ENCODE measurements at places on chromosomes 5 and 9. TPM values are rescaled to one million over a fixed set of nuclear protein-coding genes. Genes with fewer than 3 reads are reported as not detected.

TAS2R1 gene
- total RNA-seq = not detected

DNA sequence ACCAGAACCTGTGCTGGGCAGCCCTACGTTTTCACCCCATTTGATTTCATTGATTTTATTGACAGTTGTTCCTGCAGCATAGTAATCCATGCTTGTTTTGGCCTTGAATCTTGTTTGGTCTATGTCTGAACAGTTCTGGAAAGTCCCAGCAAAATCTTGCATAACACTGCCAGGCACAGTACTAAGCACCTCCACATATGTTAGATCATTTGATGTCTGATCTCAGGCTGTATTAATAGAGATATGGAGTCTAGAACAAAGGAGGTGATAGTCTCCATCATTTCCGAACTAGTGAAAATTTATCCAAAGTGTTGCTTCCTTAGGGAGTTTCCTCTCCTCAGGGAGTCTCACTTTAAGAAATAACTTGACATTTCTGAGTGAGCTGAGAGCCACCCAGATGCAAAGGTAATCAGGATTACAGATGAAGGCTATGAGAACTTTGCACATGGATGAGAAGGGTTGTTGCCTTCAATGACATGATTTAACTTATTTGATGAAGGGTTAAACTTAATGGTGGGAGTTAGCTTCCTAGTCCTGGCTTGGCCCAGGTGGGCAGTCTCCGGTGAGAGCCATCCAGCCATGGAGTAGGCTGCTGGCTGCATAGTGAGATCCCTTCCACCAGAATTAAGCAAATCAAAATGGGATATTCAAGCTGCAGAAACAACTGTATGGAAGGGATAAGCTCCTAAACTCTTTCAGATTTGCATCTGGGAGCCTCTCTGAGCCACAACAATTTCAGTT lies 173.8 kb upstream of the MVB12B start:
- no peak for DNase-seq

C9 gene
- not detected for total RNA-seq

DNA sequence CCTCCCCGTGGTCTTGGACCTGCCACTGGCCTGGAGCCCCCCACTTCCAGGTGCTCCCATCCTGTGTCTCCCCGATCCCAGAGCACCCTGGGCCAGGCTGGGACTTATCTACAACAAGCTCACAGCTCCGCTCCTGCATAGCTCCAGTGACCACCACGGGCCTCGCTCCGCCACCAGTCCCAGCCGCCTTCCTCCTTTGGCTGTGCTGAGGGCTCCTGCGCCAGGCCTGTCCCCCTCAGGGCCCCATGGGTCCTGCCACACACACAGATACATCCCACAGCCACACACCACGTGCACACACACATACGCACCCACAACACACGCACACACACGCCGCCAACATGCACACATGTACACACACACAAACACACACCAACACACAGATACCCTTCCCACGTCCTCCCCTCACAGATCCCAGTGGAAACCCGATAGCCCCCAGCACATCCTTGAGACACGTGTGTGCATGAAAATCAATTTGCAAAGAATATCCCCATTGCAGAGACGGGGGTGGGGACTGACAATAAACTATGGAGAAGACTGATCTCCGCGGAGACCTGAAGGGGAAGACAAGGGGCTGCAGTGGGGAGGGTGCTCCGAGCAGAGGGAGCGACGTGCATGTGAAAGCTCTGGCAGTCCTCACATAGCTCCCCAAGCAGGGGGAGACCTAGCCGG lies 18.5 kb upstream of the LAMC3 start:
- DNase-seq = no peak

CDC20B gene
- total RNA-seq = not detected

SLC9A3 gene
- 2.9 TPM for total RNA-seq

- DNase-seq = peak; percentile 86
Observed at GRCh38 chr9:81686614-81687520, 2.5 kb downstream of the TLE1 start.

DNA sequence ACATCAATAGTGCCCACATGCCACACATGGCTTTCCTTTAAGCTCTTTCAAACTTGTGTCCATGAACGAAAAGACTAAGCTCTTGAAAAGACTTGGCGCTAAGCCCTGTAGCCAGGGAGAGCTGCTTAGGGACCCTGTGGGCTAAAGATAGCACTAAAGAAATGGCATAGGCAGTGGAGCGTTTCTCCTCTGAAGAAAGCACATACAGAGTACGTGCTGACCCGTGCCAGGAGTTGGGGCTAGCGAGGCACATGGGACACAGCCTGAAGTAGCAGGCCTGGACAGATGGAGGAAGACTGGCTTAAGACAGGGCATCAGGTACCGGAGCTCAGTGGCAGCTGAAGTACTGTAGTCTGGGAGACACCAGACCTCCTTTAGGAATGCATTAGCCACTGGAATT lies 39.7 kb downstream of the ADGRV1 start:
- no peak for DNase-seq

GRCh38 chr9:76560481-76560922 lies 101.5 kb downstream of the GCNT1 start:
- peak; percentile 84 for DNase-seq

ANKDD1B gene
- total RNA-seq = not detected

DNA sequence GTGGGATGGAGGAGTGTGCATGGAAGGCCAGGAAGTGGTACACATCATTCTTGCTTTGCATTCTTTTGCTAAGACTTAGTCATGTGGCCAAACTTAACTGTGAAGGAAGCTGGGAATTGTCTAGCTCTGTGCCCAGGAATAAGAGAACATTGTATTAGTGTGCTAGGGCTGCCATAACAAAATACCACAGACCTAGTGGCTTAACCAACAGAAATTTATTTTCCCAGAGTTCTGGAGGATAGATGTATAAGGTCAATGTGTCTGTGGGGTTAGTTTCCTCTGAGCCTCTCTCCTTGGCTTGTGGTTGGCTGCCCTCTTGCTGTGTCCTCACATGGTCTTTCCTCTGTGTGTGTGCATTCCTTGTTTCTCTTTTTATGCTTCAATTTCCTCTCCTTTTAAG lies 32.4 kb downstream of the NNT start:
- DNase-seq = peak; percentile 30

GCNT4 gene
- 0.79 TPM for total RNA-seq

- DNase-seq = no peak
Observed at GRCh38 chr9:25557645-25558300, 120.5 kb downstream of the TUSC1 start.

CWC27 gene
- total RNA-seq = 10.6 TPM

SUSD3 gene
- 1.4 TPM for total RNA-seq

GRCh38 chr5:33400675-33401074 lies 40.1 kb upstream of the TARS1 start:
- DNase-seq = no peak

- peak; percentile 63 for DNase-seq
Observed at GRCh38 chr5:122882831-122883230, 37.4 kb downstream of the SNX24 start.

- DNase-seq = no peak
Observed at GRCh38 chr9:106532306-106533015, 330.5 kb upstream of the ZNF462 start.

- peak; percentile 2 for DNase-seq
Observed at GRCh38 chr5:133785182-133785581, 172.8 kb upstream of the FSTL4 start.

MLANA gene
- total RNA-seq = not detected

Data from M059J (cell line).